ENCODE measurements at places on chromosomes 7 and 10.
A peak's percentile ranks its signal among the peaks of the same experiment; 100 is the strongest.

GRCh38 chr7:27614095-27614494, 48.6 kb downstream of the HIBADH start:
- no peak for DNase-seq

GRCh38 chr7:134691546-134692343, 45.1 kb downstream of the BPGM start:
- no peak for DNase-seq

GRCh38 chr10:59674215-59674836, 35.3 kb downstream of the SLC16A9 start:
- no peak for DNase-seq

GRCh38 chr7:98334081-98334480, 52.6 kb downstream of the BRI3 start:
- no peak for DNase-seq

DNA sequence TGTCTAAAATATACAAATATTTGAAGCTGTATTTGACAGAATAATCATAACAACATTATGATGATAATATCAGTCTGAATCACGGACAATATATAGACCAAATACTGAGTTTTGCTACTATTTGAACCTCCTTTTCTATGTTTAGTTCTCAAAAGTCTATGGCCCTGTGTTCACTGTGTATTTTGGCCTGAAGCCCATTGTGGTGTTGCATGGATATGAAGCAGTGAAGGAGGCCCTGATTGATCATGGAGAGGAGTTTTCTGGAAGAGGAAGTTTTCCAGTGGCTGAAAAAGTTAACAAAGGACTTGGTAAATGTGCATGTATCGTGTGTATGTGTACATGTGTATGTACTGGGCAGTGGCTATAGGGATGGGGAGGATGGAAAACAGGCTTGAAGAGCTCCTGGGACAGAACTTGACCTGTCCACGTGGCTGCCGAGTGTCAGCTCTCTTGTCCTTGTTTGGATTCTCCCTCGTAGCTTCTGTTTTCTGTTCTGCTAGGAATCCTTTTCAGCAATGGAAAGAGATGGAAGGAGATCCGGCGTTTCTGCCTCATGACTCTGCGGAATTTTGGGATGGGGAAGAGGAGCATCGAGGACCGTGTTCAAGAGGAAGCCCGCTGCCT, 4.2 kb downstream of the CYP2C18 start:
- no peak for DNase-seq

DNA sequence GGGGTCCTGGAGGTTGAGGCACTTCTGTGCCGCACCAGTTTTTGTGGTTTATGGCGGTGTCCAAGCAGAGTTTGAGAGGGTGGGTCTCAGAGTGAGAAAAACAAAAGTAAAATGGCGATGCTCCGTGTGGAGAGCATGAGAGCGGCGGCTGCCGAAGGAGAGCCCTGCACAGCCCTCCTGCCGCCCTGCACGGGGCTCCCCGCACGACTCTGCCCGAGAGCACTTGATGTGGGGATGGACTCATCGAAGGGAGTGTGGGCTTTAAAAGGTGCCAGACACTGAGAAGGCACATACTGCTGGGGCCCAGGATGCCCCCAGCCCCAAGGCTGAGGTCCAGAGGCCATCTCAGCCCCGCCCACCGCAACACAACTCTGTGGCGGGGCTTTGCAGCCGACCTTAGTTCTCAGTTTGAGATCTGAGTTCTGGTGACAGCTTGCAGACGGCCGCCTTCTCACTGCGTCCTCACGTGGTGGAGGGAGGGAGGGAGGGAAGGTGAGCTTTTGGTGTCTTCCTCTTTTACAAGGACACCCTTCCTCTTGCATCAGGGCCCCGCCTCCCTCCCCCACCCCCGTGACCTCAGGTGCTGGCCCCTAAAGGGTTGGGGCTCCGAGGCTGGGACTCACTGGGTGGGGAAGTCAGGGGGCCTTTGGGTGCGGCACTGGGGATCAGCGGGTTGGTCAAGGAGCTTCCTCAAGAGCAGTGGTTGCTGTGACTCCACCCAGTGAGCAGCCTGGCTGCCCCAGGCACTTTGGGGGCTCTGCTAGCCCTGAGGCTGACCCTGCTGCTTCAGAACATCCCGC, 69.1 kb downstream of the NKX6-2 start:
- DNase-seq: no peak

DNA sequence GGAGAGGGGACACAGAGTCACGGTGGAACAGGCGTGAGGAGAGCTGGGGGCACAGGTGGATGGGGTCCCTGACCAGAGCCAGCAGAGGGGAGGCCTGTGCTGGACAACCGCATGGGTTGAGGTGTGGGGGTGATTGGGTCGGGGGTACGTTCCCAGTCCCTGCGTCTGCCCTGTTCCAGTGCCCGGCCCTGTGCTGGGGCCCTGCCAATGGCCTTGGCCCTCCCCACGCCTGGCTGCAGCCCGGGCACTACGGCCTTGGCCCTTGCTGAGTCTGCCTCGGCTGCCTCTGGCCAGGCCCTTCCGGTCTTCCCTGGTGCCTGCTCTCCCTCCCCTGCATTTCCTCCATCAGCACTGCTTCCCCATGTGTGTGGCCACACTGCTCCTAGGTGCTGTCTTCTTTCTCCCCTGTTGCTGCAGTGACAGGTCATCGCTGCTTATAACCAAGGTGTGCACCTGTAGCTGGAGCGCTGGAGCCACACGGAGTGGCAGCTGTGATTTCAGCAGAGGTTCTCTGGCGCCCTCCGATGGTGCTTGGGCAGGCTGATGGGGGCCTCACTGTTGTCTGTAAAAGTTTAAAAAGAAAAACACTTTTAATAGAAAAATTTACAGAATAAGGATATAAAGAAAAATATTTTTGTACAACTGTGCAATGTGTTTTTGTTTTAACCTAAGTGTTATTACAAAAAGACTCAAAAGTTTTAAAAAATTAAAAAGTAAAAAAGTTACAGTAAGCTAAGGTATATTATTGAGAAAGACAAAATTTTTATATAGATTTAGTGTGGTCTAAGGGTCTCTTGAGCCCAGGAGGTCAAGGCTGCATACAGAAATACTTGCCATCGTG, 45.2 kb upstream of the BHLHA15 start:
- peak; percentile 68 for DNase-seq

GRCh38 chr7:116499168-116500077, at the start of gene CAV2:
Gene CAV2, plus strand, starts transcription at chr7:116499738. Its CDS starts 44 bp downstream, at chr7:116499782.
- peak; percentile 42 for DNase-seq

GRCh38 chr7:390761-391410, 100.9 kb downstream of the FOXL3 start:
- no peak for DNase-seq

DNA sequence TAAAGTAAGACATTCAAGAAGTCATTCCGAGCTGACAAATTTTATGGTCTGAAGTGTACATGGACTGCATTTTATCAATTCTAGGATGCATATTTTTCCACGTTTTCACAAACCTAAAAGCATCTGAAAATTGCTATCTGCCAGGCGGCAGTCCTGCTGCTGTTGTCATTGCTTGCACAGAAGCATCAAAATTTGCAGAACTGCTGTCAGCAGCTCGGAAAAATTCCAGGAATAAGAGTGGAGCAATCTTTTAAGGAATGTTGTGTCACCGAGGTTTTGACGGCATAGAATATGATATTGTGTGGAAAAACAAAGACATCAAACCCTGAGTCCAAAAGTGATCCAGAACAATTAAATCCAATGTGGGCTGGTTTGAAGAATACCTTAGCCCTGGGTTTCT, 61.4 kb downstream of the CHCHD3 start:
- no peak for DNase-seq

GRCh38 chr7:42347616-42348015, 110.6 kb upstream of the GLI3 start:
- no peak for DNase-seq

DNA sequence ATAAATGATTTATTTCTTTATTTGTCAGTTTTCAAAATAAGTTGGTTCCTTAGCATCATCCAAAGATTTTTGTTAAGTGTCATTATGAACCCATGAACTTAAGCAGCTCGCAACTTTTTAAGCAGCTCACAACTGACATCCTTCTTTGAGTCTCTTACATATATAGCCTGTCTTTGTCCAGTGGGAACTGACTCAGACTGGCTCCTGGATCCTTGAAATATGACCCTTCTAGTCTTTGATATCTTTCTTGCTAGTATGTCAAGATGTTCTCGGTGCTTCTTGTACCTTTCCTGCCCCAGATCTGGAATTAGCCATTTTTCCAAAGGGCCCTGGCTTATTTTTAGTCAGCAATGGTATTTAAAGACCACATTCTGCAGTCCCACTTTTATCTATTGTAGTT, 53.9 kb upstream of the ARID5B start:
- no peak for DNase-seq

DNA sequence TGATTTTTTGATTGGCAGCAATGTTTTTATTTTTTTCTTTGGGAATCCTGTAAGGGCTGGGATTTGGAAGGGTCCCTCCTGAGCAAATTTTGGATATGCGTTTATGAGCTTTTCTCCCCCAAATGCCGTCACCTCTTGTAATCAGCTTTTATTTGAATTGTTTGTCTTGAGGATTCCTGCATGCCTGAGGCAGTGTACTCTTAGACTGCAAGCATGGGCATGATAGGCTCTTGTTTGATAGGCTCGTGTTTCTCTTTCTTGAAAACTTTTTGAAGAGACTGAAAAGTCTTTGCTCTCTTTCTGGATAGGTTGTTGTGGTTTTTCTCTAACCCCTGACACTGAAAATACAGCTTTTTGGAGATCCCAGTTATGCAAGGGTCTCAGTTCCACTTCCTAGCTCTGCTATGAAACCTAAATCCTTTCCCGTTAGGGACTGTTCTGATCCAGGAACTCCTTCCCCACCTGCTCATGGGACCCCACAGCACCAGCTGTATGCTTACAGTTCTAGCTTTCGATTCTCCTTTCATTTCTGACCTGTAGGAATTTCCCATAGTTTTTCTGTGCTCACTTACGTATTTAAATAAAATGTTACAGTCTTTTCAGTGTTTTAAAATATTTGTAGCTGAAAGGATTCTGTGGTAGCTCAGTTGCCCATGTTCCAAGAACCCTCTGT, 17.2 kb downstream of the TSPAN13 start:
- DNase-seq: no peak

- DNase-seq: peak; percentile 60
Observed at GRCh38 chr7:76272851-76273497, 29.5 kb upstream of the HSPB1 start.

DNA sequence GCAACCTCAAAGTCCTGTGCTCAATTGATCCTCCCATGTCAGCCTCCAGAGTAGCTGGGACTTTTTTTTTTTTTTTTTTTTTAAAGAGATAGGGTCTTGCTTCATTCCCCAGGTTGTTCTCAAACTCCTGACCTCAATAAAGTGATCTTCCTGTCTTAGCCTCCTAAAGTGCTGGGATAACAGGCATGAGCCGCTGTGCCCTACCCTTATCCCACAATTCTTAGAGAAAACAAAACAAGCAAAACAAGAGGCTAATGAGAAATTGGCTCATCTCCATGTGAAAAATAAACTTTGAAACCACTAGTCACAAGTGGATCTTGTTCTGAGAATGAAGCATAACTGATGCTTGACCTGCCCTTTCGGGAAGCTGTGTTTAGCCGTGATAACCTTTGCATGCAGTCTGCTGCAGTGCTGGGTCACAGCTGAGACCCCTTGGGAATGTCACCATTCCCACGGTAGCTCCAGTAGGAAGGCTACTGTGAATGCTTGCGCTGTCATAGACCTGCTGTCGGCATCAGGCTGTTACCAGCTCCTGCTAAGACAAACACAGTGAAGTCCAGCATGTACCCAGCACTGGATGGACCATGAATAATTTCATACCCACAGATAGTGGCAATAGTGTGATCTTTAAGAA, 290.7 kb upstream of the KIAA1217 start:
- DNase-seq: no peak

DNA sequence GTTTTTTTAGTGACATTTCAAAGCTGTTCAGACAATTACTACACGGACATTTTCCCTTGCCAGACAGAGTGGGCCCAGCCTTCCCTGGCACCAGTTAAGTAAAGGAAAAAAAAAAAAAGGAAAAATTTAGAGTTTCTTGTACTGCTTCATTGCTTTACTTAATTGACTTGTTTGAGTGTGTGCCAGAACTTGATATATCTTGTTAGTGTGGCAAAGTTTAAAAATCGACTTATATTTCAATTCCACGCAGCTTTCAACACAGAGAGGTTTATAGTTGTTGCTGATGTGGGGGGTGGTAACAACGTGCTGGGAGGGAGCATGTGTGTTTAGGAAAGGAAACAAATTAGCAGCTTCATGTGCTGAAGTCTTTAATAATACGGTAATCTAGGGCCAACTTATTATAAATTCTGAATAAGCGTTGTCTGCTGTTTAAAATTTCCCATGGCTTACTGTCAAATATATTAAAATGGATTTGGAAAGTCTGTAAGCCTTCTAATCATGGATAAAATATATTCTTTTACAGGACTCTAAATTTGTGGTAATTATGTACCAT, 1104.6 kb downstream of the SORCS3 start:
- no peak for DNase-seq

GRCh38 chr7:155829796-155830470, 17.7 kb upstream of the SHH start:
- no peak for DNase-seq

DNA sequence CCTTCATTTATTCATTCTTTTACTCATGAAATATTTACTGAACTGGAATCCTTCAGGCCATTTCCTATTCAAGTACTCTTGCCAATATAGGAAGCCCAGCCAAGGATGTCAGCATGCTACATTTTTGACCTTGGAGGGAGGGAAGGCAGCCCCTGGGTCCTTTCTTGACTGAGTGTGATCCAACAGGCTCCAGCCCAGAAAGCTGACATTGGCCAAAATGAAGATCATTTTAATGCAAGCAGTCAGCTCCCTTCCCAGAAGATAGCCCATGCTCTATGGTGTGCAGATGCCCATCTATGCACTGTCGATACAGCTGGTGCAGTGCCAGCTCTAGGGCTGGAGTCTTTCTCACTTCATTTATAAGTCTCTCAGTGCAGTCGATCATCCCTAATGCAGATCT, 646.0 kb downstream of the KCNMA1 start:
- DNase-seq: no peak

DNA sequence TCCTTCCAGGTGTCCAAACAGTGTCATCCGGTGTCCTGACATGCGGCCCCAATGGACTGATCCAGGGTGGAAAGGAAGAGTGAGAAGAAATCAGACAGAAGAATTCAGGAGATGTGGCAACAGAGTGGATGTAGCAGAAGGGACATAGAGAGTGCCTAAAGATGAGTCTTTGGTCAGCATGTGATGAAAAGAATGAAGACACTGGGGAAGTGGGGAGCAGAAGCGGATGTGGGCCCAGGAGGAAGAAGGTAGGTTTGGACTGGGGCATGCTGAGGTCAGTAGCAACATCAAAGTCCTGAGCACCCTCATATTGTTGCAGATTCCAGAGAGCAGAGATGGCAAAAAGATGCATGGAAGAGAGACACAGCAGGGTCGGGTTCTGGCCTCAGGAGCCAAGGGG, 71.8 kb upstream of the STEAP1B start:
- no peak for DNase-seq

DNA sequence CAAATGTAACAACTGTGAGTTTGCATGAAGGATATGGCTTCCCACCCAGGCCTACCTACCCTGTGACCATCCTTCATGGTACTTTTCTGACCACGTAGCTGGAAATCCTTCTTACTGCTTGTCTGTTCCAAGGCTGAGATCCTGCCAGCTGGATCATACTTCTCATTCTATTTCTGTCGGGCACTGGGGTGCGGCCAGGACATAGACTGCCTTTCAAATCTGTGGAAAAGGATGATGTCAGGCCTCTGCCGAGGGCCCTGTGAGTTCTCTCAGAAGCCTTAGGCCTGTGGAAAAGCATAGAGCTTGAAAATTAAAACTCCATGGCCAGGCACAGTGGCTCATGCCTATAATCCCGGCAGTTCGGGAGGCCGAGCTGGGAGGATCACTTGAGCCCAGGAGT, 10.0 kb downstream of the VWC2 start:
- DNase-seq: no peak
